ENCODE measurements at places on chromosomes 2 and 18.

DNA sequence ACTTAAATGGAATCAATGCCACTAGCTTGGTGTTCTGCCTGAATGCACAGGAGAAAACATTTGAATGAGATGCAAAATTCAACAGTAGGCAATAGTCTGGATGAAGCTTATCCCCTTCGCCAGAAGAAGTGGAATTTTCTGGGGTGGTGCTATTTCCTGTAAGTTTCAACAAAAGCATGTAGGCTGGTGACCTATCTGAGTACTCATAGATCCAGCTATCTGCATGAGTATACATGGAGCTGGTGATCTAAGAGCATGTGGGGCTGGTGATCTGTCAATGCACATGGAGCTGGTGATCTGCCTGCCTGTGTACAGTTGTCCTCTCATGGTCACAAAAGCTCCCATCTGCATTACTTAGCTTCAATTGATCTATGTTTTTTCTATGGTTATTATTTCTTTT, 71.2 kb downstream of the SLC9A4 start:
- no peak for DNase-seq

GRCh38 chr2:10329580-10329879, 26.8 kb downstream of the HPCAL1 start:
- no peak for DNase-seq

DNA sequence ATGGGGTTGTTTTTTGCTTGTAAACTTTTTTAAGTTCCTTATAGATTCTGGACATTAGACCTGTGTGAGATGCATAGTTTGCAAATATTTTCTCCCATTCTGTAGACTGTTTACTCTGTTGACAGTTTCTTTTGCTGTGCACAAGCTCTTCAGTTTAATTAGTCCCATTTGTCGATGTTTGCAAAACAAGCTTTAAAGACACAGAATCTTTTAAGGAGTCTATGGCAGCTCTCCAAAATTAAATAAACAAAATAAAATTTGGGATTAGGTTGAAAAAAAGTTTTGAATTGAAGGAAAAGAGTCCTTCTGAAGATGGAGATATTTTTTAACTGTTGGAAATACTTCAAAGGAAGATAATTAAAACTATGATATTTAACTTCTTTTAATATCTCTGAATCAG, 88.8 kb downstream of the MAP3K20 start:
- no peak for DNase-seq

- DNase-seq = peak; percentile 73
These were observed 151.0 kb downstream of the HDAC4 start for GRCh38 chr2:239249776-239250175.
